Right kidney (tissue), 9 donors: ENCODE measurements at places on chromosomes 3 and 15.

DNA sequence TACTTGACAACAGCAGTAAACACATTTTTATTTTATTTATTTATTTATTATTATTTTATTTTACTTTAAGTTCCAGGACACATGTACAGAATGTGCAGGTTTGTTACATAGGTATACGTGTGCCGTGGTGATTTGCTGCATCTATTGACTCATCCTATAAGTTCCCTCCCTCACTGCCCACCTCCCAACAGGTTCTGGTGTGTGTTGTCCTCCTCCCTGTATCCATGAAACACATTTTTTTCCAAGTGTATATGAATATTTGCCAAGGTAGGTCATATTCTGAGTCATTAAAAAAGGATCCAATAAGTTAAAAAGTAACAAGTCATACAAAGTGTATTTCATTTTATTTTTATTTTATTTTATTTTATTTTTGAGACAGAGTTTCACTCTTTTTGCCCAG is 567.3 kb upstream of the KCNMB2 start:
- DNase-seq: no peak

DNA sequence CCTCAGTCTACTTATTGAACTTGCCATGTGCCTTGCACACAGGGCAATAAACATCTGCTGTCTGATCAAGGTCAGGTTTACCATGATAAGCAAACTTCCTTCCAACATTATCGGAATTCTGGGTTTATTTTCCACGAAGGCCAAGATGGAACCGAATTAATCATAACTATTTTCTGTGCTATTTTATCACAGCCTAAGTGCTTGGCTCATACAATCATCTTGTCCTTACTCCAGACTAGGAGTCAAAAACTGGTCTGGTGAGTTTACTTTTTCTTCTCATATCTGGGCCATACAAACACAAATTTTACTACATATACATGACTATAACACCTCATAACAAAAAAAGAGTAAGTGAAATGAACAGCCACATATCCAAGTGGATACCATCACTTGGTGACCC is 2.3 kb downstream of the FBN1 start:
- DNase-seq: no peak

GRCh38 chr3:140601881-140602280 is 76.0 kb upstream of the TRIM42 start:
- DNase-seq: no peak

DNA sequence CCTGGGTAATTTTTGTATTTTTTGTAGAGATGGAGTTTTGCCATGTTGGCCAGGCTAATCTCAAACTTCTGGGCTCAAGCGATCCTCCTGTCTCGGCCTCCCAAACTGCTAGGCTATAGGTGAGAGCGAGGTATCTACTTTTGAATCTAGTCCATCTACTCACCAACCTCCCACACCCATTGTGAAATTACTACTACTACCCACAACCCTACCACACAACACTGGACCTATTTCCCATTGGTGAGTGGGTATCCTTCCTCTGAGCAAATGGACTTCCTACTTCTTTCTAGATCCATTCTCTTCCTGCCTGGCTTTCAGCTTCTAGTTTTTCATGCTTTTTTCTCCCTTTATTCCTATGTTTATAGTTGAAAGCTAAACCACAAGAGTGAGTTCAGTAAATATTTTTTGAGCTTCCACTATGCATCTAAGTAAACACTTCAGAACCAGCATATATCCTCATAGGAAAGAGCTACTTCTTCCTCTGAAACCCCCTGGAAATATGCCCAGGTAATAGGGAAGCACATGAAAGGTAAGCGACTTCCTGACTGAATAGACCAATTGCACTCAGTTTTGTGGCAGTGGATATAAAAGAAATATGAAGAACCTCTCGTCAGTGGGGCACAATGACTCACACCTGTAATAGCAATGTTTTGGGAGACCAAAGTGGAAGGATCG is 39.1 kb downstream of the MYO1E start:
- DNase-seq: no peak

DNA sequence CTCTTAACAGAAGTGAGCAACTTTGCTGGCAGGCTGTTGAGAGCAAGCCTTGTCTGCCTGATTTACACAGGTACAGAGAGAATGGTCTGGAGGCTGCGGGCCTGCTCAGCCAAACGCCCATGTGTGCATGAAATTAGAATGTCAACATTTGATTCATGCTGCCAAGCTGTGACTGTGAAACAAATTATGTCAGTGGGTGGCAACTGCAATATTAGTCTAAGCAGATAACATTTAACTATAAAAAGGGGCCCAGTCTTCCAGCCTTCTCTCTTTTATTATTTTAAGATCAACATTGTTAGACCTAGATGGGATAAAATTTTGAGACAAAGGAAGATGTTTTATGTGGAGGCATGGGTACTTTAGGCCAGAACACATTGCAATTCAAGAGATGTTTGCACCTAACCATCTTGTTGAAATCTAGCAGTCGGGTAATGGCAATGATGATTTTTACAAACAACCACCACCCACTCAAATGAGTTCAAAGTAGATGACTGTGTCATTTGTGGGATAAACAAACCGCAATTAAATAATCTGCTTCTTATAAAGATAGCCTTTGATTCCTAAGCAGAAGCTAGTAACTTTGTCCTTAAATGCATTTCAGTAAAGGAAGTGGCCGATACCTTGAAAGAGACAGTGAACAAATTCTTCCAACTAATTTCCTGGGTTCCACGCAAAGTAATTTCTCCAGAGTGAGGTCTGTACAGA is 70.2 kb downstream of the FOXB1 start:
- no peak for DNase-seq
